IPS DF 6.9 (cell line): ENCODE measurements at places on chromosomes 6 and 20.

DNA sequence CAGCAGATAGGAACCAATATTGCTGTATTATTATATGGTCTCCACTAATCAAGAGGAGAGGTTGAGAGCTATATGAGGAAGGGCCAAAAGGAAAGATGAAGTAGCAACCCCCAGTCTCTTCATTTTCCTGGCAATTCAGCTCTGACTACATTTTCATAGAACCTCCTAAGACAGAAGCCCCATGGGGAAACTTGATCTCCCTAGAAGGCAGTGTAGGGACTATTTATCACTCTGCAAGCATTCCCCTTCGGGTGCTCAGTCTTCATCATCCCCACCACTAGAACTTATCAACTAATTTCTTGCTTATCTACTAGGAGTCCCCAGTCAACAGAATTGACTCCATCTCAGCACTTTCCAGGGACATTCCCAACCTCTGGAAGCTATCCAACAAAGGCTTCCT is 25.5 kb upstream of the ITCH start:
- DNase-seq: no peak

GRCh38 chr6:43830775-43831174 is 60.8 kb downstream of the VEGFA start:
- no peak for DNase-seq

GRCh38 chr6:32291543-32291942 is 67.7 kb upstream of the NOTCH4 start:
- DNase-seq: no peak

DNA sequence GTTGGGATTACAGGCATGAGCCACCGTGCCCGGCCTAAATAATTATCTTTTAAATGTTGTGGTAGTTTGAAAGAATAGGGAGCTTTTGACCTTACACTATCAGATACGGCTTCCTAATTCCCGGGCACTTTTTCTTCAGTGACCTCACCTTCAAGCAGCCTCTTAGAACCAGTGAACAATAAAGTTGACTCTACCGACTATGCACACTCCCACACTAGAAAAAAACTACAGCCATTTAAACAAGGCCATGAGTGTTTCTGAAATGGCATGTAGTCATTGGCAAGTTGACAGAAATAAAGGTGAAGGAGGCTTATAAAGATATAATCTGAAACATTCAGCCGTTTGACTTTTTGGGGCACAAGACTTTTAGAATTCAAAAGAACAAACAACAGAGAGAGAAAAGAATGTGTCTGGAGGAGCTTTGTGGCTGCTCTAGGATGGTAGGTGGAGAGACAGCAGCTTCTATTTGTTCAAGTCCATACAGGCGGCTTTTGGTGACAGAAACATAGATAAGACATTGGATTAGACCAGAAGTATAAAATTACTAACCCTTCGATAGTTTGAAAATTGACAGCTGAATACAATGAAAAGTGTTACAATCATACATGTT is 75.2 kb downstream of the GJA1 start:
- DNase-seq: no peak

GRCh38 chr20:18440403-18440802 is 26.4 kb downstream of the DZANK1 start:
- DNase-seq: no peak

DNA sequence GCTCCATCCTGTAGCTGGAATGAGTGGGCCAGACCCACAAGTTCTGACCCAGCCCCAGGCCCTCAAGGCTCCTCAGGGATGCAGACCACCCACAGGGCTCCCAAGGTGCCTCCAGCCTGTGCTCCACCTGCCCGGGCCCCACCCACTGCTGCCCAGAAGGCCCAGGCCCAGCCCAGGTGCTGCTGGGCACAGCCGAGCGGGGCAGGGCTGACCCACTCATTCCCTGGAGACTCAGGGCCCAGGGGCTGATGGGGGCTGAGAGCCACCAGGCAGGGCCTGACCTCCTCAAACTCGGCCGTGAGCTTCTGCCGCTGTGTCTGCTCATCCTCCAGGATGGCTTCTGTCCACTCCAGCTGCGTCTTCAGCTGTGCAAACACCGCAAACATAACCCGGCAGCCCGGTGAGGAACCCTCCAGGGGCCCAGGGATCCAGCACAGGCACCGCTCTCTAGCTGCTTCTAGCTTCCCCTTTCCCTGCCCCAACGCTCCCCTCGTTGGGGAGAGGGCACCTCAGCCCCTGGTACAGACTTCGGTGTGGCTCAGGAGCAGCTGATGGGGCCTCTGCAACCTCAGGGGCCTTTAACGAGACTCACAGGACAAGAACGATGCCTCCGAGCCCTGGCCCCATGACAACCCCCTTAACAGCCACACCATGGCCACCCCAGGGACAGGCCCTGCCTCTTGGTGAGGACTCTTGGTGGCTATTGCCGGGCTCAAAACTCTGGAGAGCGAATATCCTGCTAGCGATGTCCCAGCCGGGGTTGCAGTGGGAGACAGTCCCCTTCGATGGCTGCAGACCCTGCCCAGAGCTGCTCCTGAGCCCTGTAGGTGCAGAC is 46.0 kb downstream of the DSTN start:
- no peak for DNase-seq

GRCh38 chr6:142155895-142156757 is 9.1 kb downstream of the VTA1 start:
- DNase-seq: peak; percentile 37

- no peak for DNase-seq
These were observed 69.3 kb upstream of the BLCAP start for GRCh38 chr20:37596890-37597536.

DNA sequence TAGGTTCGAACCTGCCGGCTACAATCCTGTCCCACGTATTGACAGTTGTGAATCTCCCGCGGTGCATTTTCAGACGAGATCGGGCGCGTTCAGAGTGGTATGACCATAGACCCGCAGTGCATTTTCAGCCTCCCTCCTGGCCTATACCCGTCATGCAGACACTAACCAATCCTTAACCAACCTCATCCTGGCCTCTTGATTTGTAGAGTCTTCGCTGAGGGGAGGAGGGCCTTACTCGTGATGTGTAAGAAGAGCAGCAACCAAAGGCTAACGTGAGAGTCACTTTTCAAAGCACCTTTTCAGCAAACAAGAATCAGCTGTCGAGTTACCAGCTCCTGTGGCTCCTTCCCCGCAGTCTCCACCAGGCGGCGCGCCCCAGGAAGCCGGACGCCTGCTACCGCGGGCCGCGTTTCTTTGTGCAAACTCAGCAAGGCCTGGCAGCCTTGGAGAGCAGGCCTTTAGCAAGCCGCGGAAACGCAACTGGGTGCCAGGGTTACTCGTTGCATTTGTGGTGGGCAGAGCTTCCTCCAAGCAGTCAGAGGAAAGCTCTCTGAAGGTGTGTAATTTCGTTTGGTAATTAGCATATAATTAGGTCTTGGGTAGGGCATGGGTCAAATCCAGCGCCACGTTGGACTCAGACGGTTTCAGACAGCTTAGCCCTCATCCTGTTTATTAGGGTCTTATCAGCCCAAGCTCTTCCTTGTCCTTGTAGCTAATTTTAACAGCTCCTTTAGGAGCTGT is 139.8 kb downstream of the OR2B2 start:
- DNase-seq: no peak

GRCh38 chr20:5776077-5776476 is 25.9 kb downstream of the SHLD1 start:
- DNase-seq: no peak

- no peak for DNase-seq
These were observed 331.1 kb upstream of the HSF2 start for GRCh38 chr6:122068291-122068769.

GRCh38 chr6:88708197-88708744 is 255.1 kb downstream of the RNGTT start:
- no peak for DNase-seq

DNA sequence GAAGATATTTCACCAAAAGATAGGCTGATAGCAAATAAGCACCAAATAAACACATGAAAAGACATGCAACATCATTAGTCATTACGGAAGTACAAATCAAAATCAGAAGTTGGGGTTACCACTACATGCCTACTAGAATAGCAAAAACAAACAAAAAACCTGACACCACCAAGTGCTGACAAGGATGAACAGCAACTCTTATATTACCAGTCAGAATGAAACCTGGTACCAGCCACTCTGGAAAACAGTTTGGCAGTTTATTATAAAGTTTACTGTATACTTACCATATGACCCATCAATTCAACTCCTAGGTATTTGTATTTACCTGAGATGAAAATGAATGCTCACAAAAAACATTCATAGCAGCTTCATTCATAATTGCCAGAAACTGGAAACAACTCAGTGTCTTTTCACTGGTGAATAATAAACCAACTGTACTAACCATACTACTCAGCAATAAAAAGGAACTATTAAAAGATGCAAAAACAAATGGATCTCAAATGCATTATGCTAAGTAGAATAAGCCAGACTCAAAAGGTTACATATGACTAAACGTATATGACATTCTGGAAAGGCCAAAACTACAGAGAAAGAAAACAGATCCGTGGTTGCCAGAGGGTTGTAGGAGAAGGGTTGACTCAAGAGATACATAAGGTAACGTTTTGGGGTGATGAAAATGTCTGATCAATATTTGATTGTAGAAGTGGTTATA is 33.0 kb downstream of the NUP153 start:
- no peak for DNase-seq

GRCh38 chr6:49406250-49406970 is 56.6 kb downstream of the MMUT start:
- DNase-seq: no peak

DNA sequence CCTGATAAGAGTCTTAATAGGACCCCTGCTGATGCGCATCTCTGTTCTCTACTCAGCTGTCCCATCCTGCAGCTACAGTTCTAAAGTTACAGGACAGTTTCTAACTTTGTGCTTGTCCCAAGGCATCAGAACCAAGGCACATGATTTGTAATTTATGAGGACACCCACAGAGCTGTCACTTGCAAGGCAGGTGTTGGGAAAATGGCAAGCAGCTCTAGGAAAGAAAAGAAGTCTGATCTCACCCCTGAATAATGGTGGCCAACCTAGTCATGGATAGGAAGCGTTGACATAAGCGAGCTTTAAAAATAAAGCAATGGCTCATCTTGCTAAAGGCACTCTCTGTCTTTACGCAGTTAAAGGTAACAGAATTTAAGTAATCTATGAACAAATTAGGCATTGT is 127.6 kb upstream of the VGLL2 start:
- no peak for DNase-seq

DNA sequence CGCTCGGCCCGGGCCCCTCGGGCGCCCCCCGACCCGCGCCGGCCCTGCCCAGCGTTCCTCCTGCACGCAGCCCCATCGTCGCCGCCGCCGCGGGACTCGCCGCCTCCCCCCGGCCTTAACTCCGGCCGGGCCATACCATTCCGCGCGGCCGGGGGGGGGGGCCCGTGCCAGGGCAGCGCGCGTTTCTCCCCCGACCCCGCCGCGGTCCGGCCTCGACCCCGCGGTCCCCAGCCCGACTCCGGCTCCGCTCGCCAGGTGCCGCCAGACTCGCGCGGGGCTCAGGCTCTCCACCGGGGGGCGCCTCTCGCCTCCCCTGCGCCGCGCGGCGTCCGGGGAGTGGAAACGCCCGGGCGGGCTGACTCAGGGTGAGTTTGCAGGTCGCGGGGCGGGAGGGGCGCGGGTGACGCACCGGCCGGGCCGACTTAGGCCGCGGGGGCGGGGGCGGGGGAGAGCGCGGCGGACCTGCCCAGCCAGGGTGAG is at the start of gene SRXN1:
TSS of gene SRXN1 (minus strand) at position 91 of the 480 bp plus-strand sequence. CDS start at position 76, 15 bp downstream.
- DNase-seq: no peak

DNA sequence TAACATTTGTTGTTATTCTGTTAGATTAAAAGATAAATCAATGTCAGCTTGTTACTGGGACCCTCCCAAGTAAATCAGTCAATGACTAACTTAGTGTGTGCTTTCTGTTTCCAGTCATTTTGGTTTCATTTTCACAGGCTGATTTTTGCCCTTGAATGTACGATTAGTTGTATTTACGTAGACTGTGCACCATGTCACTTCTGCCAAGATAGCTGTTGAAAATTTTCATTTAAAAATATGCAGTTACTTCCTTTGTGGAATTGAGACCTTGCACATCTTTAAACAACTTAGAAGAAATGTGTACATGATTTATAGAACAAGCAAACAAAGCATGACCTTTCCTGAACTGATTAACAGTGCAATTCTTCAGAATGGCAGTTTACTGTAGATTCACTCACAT is 944.8 kb upstream of the CITED2 start:
- no peak for DNase-seq

DNA sequence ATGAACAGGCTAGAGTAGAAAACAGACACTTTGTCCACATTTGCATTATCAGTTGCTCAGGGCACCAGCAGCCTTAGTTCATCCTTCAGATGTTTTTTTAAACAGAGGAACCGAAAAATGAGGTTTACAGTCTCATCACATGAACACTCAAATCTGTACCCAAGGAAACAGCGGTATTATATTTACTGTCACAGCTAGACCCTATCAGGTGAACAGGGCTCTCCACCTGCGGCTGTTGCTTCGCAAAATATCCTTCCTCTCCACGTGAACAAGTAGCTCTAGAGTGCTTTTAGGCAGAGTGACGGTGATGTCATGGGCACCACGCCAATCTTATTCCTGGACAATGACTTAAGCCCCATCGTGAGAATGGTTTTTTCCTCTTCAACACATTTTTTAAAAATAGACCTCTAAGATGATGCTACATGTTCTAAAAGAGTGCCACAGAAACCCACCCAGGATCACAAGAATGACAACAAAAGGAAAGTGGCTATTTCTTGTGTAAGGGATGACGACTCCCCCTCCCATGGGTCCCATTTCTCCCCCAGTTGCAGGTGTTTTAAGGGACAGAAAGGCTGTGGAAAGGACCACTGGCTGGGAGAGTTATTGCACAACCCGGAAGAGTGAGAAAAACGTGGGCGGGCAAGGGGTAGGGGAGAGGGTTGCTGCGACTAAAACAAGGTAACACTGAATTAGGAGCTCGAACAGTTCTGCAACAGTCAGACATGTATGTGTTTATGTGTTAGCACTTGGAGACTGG is 77.7 kb downstream of the EFHC1 start:
- DNase-seq: no peak

- no peak for DNase-seq
These were observed 86.3 kb downstream of the ERMARD start for GRCh38 chr6:169837529-169838250.

DNA sequence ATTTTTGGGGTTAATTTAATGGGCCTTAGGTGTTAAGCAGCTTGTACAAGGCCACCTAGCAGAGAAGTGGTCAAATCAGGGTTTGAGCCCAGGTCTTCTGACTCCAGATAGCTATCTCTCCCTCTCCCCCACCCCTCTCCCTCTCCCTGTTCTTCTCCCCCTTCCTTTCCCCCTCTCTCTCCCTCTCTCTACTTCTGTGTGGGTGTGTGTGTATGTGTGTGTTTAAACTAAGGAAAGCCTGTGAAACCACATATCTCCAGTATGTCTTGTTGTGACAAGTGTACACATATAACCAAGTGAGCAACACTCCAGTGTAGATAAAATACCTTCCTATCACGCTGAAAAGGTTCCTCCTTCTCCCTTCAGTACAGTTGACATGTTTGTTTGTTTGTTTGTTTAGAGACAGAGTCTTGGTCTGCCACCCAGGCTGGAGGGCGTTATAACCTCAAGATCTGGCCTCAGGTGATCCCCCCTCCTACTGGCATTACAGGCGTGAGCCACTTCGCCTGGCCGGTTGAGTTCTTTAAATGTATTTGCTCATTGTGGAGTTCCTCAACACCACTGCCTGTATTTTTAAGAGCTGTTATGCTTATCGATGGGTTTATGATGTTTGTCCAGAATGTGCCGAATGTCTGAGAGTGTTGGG is 140.4 kb downstream of the JARID2 start:
- no peak for DNase-seq
